ENCODE measurements at places on chromosomes 1 and 21.

DNA sequence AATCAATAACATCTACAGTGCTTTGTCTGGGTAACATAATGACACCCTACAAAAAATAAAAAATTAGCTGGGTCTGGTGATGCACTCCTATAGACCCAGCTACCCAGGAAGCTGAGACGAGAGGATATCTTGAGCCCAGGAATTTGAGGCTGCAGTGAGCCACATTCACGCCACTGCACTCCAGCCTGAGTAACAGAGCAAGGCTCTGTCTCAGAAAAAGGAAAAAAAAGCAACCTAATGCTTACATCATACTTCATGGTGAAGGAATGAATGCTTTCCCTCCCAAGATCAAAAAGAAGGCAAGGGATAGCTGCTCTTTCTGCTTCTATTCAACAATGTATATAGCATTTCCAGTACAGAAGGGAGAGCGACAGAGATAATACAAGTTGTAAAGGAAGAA, 24.2 kb upstream of the CTTNBP2NL start:
- DNase-seq: no peak

DNA sequence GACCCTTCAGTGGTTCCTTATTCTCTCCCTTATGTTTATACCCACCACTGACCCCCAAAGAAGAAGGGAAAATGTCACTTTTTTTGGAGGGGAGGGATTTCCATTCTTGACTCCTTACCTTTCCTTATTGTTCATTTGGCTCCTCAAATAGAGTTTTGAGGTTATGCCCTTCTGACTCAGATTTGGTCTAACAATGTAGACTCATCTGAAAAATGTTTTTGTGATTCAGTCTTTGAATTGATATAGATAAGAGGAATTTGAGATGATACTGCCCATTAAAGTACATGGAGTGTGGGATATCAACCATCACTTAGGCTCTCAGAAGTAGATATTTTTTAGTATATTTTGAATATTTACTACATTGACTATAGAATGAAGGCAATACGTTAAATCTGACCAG, 16.1 kb downstream of the USP1 start:
- no peak for DNase-seq

- DNase-seq: no peak
Observed at GRCh38 chr1:223702735-223703667, 9.3 kb upstream of the CAPN2 start.

- DNase-seq: no peak
Observed at GRCh38 chr1:12811409-12811784, 19.8 kb downstream of the PRAMEF11 start.

DNA sequence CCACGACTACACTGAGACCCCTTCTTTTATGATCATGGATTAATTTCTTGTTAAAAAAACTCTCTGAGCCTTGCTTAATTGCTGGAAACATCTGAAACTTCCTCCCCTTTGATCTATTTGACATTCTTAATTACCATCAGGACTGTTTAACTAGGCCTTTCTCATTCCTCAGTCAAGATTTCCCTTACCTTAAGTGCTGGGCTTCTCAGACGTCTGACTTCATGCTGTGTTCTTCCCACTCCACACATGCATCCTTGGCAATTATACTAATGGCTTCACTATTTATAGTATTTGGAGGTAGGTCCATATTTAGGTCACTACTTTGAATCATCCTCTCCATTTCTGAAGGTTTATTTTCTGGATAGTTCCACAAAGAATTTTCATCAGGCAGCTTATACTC, 341.3 kb upstream of the TMPRSS15 start:
- DNase-seq: no peak

GRCh38 chr1:11204396-11205190, 15.4 kb downstream of the ANGPTL7 start:
- no peak for DNase-seq

DNA sequence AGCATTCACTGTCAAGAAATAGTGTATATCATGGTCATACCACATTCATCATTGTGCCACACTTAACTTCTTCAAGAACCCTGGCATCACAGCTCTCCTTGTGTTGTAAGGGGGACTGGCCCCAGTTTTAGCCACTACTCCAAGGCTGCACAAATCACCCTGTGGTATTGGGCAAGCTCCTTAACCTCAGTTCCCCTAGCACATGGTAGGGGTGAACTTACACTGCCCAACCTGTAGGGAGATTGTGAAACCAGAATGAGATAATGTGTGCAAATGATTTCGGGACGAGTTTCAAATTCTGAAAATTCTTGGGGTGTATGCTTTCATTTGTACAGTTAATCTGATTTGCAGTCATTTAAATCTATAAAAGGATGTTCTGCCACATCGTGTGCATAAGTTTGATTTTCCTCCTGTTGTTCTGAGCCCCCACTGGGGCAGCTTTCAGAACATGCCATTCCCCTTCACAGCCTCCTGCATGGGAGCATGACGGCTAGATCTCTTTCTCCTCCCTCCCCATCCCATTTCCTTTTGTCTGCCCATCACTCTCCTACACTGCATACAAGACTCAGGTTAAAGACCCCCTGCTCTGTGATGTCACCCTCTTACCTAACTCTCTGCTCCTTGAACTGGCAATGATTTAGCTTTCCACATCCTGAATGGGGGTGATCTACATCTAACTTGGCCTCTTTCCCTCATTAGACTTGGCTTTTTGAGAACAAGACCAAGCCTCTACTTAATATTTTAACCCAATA, 290.3 kb downstream of the CHRM3 start:
- no peak for DNase-seq

DNA sequence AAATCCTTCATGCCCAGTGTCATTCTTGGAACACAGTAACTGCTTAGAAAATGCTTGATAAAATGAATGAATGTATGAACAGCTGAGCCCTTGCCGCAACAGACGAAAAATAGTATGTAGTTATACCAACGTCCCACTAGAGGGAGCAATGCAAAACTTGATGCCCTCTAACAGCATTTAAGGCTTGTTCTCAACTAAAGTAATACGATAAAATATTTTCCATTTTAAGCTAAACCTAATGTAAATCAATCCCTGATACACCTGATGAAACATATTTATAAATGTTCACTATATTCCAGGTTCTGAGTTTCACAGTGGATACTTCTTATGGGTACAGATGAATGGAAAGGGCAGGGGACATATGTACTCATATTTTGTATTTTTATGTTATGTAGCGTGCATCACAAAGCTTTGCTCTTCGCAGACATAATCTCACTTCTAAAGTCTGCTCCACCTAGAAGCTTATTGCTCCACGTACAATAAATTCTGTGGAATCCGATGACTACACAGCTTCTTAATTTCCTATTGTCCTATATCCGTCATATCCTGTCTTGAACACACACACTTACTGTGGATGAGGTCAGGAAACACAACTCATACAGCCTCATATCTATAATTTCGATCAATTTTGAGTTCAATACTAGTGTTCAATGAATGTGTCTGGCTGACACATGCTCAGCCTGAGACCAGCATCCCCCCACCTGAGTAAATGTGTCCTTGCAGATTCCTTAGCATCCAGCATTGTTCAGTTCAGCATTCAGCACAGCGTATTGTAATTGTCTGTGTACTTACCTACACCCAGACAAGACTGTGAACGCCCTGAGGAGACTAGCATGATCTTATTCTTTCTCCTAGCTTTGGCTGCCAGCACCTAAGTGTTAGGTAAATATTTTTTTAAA, 4.4 kb upstream of the UTP25 start:
- peak; percentile 58 for DNase-seq

DNA sequence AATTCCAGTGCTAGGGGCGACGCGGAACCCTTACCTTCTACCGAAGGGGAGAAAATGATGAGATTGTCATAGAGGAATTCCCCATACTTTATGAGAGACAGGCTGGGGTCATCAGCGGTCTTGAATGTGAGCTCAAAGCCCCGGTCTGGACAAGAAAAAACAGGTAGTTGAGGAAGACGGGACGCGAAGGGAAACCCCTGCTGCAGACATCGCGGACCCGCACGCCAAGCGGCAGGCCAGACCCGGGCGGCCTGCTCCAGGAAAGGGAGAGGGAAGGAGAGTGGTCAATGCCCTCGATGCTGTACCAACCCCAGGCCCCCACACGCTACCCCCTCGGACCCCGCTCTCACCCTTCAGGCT, 342 bp downstream of the DDOST start:
- DNase-seq: peak; percentile 29

GRCh38 chr1:161071886-161072371, 2.2 kb upstream of the ARHGAP30 start:
- peak; percentile 35 for DNase-seq

DNA sequence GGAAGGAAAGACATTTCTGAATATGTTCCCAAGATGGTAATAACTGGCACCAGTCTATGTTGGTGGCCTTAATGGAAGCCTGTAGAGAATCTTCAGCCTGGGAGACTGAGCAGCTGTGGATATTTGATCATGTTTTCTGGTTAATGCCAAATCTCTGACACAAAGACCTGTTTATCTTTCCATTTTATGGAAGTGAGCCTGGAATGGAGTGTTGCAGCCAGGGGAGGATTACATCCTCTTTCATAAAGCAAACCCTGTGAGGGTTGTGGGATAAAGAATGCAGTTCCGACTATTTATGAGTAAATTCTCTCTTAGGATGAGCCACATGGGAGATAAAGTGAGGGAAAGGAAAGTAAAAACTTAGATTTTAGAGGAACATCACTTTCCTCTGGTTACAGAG, 144.1 kb downstream of the PCP4 start:
- DNase-seq: no peak

- no peak for DNase-seq
Observed at GRCh38 chr21:33543505-33544129, 779 bp downstream of the SON start.

- DNase-seq: no peak
Observed at GRCh38 chr1:14499312-14500040, 99.0 kb upstream of the KAZN start.

GRCh38 chr1:80994934-80995333, 805.8 kb upstream of the ADGRL2 start:
- DNase-seq: no peak

GRCh38 chr1:203492082-203492747, 1.7 kb upstream of the OPTC start:
- no peak for DNase-seq

- no peak for DNase-seq
Observed at GRCh38 chr1:98969798-98970490, 34.7 kb downstream of the PLPPR5 start.

GRCh38 chr1:205324781-205325180, 3.2 kb upstream of the NUAK2 start:
- no peak for DNase-seq

DNA sequence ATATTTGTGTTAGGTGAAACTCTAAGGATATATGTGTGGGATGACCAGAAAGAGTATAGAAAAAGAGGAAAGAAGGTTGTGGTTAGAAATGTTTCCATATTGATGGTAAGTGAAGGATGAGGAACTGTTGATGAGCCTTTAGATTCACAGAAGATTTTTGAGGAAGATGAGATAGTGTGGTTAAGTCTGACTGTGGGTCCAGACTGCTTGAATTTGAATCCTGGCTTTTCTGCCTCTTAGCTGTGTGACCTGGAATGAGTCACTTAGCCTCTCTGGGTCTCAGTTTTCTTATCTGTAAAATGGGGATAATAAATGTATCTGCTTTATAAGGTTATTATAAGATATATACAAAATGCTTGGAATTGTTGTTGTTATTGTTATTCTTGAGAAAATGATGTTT, 27.5 kb downstream of the RGL1 start:
- DNase-seq: no peak

GRCh38 chr1:233172201-233172600, 123.3 kb downstream of the PCNX2 start:
- DNase-seq: no peak

All from CD4-positive, alpha-beta memory T cell (primary cell).